Naive thymus-derived CD4-positive, alpha-beta T cell (primary cell): ENCODE measurements at places on chromosomes 12 and 14. TPM values are rescaled to one million over a fixed set of nuclear protein-coding genes. Genes with fewer than 3 reads are reported as not detected.

Gene PPTC7
- total RNA-seq, result 43.8 TPM

Gene CCDC175
- total RNA-seq, result not detected

Gene CLEC6A
- not detected for total RNA-seq

Gene SLC38A1
- 270 TPM for total RNA-seq

Gene TAS2R13
- 1.1 TPM for total RNA-seq

Gene NINJ2
- 0.84 TPM for total RNA-seq

Gene TPCN1
- 97.2 TPM for total RNA-seq

Gene PTHLH
- not detected for total RNA-seq

Gene APOF
- not detected for total RNA-seq

DNA sequence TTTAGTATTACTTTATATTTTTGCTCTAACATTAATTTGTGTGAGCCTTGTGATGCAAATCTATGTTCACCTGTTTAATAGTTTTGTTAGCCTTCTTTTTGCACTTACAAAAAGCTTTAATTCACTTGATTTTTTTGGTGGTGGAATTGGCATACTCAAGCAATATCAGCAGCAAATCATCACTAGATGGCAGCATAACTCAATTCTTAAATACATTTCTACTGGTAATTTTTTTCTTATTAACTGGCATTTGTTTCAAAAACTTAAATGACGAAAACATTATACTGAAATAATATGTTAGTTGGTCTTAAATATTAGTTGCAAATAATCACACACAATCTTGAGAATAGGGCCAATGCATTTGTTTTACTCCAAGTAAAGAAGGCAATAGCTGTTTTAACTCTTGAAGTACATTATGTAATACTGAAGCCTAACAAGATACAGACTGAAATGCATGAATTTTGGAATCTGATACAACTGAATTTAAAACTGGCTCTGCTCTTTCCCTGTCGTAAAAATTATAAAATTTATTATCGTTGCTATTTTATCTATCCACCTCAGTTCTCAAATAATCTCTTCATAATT is 151.5 kb downstream of the ATXN7L3B start:
- H3K27ac ChIP-seq, result no peak overlapping the region
- H3K4me1 ChIP-seq, result no peaks in the 10 kb centered on the region
- H3K4me3 ChIP-seq, result no peak overlapping the region
- H3K36me3 ChIP-seq, result no peaks in the 10 kb centered on the region
- no peak for DNase-seq
- no peaks in the 10 kb centered on the region for H3K27me3 ChIP-seq

GRCh38 chr12:132484183-132484890 is 5.6 kb upstream of the FBRSL1 start:
- H3K36me3 ChIP-seq, result no peaks in the 10 kb centered on the region
- H3K27ac ChIP-seq, result no peak overlapping the region
- H3K27me3 ChIP-seq, result no peaks in the 10 kb centered on the region

GRCh38 chr12:86256163-86256562 is at the start of gene MGAT4C:
Gene MGAT4C (minus strand): TSS chr12:86256391.
- H3K27ac ChIP-seq, result no peak within 1 kb of the TSS
- no peaks in the 10 kb centered on the region for H3K4me1 ChIP-seq
- H3K4me3 ChIP-seq, result no peak within 1 kb of the TSS
- no peaks in the 10 kb centered on the region for H3K36me3 ChIP-seq
- no peaks in the 10 kb centered on the region for H3K27me3 ChIP-seq
- no peak for DNase-seq

- no peak overlapping the region for H3K4me3 ChIP-seq
- H3K27me3 ChIP-seq, result no peaks in the 10 kb centered on the region
- peaks cover 5% of the 10 kb centered on the region for H3K4me1 ChIP-seq
- H3K27ac ChIP-seq, result no peak overlapping the region
- H3K36me3 ChIP-seq, result no peaks in the 10 kb centered on the region
- no peak for DNase-seq
Measured at GRCh38 chr12:124514145-124514995, 53.0 kb downstream of the NCOR2 start.

DNA sequence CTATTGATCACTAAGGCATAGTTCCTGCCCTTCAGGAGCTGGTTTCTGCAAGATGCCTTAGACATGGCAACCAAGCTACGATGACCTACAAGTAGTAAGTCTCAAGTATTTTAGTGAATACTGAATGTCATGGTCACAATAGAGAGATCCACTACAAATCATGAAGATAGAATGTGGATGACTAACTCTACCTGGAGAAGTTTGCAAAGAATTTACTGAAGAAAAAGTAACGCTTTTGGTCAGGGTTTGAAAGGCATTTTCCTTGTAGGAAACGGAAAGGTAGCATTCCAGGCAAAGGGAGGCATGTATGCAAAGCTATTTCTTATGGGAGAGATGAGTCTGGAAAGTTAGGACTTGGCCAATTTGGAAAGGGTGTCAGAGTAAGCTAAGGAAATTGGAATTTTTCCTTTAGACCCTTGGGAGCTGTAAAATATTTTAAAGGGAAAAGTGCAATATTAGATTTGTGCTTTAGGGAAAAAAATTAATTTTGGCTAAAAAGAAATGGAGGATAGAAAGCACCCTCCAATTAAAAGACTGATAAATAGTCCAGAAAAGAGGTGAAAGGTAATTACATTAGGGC is 377.5 kb downstream of the EGLN3 start:
- H3K27me3 ChIP-seq, result no peaks in the 10 kb centered on the region
- no peak overlapping the region for H3K27ac ChIP-seq
- H3K4me3 ChIP-seq, result no peak overlapping the region
- H3K4me1 ChIP-seq, result no peaks in the 10 kb centered on the region
- DNase-seq, result no peak

- H3K4me3 ChIP-seq, result peak overlapping the region; percentile 39
- no peak for DNase-seq
Measured at GRCh38 chr14:91316761-91317160, 72.3 kb upstream of the GPR68 start.

DNA sequence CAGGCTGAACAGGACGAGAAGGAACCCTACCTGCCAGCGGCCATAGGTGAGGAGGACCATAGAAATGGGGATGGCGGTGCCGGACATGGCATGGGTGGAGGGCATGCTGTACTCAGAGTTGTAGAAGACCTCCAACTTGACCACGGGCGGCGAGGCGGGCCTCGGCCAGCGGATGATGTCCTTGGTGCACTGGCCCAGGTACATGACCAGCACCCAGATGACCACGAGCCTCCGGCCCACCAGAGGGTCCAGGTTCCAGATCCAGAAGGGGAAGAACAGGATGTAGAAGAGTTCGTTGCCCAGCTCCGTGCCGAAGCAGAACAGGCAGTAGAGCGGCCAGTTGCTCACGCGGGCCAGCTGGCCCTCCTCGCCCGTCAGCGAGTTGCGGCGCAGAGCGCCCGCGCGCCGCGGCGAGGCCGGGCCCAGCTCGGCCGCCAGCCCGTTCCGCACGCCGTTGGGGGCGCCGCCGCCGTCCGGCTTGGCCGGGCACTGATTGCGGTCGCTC is 582 bp downstream of the SGPP1 start:
- H3K27ac ChIP-seq, result peak overlapping the region; percentile 89
- DNase-seq, result no peak
- H3K36me3 ChIP-seq, result no peaks in the 10 kb centered on the region
- peak overlapping the region; percentile 99 for H3K4me3 ChIP-seq
- H3K27me3 ChIP-seq, result no peaks in the 10 kb centered on the region
- peaks cover 16% of the 10 kb centered on the region for H3K4me1 ChIP-seq

- H3K27me3 ChIP-seq, result no peaks in the 10 kb centered on the region
- H3K36me3 ChIP-seq, result no peaks in the 10 kb centered on the region
- no peak overlapping the region for H3K27ac ChIP-seq
Measured at GRCh38 chr12:39605996-39606395, 13.6 kb downstream of the ABCD2 start.
